ENCODE measurements at places on chromosomes 3 and 15.

GRCh38 chr3:131001071-131001470 lies 25.6 kb downstream of the ASTE1 start:
- no peak overlapping the region for H3K4me3 ChIP-seq
- H3K36me3 ChIP-seq, result peaks cover 75% of the 10 kb centered on the region
- no peak overlapping the region for H3K27ac ChIP-seq
- H3K27me3 ChIP-seq, result no peaks in the 10 kb centered on the region

DNA sequence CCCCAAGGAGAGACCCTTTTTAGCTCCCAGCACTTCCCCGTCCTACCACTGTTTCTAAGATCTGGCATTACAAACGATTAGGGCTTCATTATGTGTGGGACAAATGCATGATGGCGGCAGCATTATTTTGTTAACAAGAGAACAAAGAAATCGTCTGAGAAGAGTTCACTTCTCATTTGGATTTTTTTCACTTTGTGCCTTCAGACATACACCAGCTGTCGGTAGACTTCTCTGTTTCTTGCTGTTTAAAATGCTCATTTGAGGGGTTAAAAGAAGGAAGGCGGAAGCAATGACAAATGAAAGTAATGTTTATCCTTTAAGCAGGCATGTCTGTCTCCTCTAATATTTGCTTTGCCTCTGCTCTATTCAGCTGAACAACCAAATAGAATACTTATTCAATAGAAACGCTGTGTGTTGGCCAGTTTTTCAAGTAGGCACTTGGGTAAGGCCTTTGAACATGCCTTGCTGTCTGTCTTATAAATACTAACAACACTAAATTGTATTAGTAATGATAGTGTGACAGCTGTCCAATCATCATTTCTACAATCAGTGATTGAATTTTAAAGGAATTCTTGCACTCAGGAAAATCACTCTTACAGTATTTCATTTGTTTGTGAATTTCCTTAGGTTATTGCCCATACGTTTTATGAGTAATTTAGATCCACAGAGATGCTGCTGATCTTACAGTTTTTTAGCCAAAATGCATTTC lies 382.4 kb downstream of the IL5RA start:
- no peaks in the 10 kb centered on the region for H3K27me3 ChIP-seq
- DNase-seq, result no peak
- no peaks in the 10 kb centered on the region for H3K4me1 ChIP-seq
- no peak overlapping the region for H3K27ac ChIP-seq
- no peaks in the 10 kb centered on the region for H3K36me3 ChIP-seq

DNA sequence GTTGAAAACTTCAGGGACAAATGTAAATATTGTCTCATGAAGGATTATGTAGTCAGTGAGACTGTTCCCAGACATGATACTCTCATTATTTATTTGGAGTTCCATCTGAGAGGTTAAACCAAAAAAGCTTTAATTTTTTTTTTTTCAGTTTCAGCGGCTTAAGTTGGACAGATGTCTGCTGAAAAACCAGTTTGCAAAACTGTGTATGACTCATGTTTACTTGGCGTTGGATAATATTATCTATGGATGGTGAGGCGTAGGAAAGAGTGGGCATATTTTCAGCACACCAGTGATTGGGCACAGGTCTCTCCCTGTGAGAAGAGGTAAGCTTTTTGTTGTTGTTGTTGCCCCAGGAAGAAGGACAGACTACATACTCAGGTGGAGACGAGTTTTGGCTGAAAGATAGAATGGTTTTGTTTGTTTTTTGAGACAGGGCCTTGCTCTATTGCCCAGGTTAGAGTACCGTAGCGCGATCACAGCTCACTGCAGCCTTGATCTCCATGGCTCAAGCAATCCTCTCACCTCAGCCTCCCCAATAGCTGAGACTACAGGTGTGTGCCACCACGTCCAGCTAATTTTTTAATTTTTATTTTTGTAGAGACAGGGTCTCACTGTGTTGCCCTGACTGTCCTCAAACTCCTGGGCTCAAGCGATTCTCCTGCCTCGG lies 16.4 kb upstream of the ANXA2 start:
- H3K27ac ChIP-seq, result no peak overlapping the region
- no peaks in the 10 kb centered on the region for H3K36me3 ChIP-seq
- no peak for DNase-seq
- H3K27me3 ChIP-seq, result no peaks in the 10 kb centered on the region
- H3K4me1 ChIP-seq, result peaks cover 19% of the 10 kb centered on the region
- no peak overlapping the region for H3K4me3 ChIP-seq

GRCh38 chr15:39589815-39590644 lies 9.2 kb downstream of the THBS1 start:
- no peak overlapping the region for H3K4me3 ChIP-seq
- no peaks in the 10 kb centered on the region for H3K27me3 ChIP-seq
- peaks cover 40% of the 10 kb centered on the region for H3K36me3 ChIP-seq
- H3K4me1 ChIP-seq, result no peaks in the 10 kb centered on the region
- DNase-seq, result no peak

DNA sequence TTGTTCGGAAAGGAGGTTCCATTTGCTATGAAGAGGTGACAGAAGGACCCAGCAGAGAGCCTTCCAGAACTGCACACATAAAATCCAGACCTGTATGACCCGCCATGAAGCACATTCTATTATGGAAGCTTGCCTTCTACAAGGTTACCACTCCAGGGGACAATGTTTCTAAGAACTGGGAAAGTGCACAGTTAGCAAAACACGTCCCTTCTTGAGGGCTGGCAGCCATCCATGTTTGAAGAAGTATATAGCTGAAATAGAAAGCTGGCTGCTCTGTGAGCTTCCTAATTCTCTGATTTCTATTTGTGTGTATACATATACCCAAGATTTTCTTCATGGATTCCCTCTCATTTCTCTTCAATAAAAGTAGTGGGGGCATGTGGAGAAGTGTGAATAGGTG lies 74.6 kb downstream of the CNTN3 start:
- H3K27me3 ChIP-seq, result no peaks in the 10 kb centered on the region
- H3K36me3 ChIP-seq, result no peaks in the 10 kb centered on the region
- H3K27ac ChIP-seq, result no peak overlapping the region
- no peak overlapping the region for H3K4me3 ChIP-seq
- DNase-seq, result no peak
- no peaks in the 10 kb centered on the region for H3K4me1 ChIP-seq

DNA sequence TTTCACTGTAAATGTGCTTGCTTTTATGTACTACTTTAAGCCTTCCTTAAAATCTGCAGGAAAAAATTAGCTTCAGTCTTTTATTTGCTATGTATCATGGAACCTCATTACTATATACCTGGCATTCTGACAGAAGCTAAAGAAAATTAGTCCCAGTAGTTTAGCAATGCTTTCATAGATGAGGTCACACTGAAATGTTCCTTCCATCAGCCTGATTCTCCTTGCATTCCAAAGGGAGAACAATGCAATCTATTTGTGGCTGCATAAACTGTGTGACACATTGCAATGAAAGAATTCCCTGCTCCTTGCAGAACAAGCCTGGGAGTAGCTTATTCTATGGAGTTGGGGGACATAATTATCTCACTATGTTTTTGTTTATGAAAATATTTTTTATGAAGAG lies 691.5 kb upstream of the ARPP21 start:
- H3K4me3 ChIP-seq, result no peak overlapping the region
- H3K27me3 ChIP-seq, result no peaks in the 10 kb centered on the region
- H3K4me1 ChIP-seq, result no peaks in the 10 kb centered on the region
- no peak overlapping the region for H3K27ac ChIP-seq
- no peak for DNase-seq

DNA sequence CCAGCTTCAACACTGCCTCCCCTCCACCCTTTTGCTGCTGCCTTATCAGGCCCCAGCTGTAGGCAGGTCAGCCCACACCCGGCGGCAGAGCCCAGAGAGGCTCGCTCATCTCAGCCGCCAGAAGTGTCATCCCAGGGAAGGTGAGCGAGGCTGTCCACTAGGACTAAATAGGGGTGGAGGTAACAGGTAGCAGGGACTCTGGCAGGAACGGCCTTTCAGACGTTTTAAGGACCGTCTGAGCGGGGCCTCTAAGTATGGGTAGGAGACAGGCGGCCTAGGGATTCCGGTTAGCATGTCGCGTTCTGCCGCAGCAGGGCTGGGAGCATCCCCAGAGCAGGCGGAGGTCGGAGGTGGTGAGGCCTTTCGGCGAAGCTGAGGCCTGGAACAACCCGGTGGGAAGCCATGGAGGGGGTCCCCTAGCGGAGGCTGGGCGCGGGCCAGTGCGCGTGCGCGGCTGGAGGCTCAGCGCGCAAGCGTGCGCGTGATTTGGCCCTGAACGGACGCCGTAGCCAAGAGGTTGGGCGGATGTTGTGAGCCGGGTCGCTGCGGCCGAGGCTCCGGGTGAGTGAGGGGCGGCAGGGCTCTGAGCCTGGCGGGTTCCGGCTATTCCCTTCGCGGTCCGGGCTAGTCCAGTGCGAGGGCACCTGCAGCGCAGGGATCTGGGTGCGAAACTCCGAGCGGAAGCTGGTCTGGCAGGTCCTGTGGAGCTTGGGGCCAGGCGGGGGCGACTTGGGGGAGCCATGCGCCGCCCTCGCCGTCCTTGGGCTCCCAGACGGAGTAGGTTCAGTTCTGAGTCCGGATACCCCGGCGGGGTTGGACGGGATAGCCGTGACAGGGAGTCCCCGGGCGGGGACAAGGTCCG lies at the start of the genes MST1 and RNF123:
TSS of gene MST1 (minus strand) at position 429 of the 862 bp plus-strand sequence. CDS start 783 bp downstream, outside the sequence.
TSS of gene RNF123 (plus strand) at position 512 of the 862 bp plus-strand sequence. CDS start 1,609 bp downstream, outside the sequence.
- DNase-seq, result peak; percentile 88
- peak within 1 kb of the TSS; percentile 21 for H3K27ac ChIP-seq
- peaks cover 29% of the 10 kb centered on the region for H3K4me1 ChIP-seq
- H3K4me3 ChIP-seq, result peak within 1 kb of the TSS; percentile 63
- no peaks in the 10 kb centered on the region for H3K27me3 ChIP-seq

DNA sequence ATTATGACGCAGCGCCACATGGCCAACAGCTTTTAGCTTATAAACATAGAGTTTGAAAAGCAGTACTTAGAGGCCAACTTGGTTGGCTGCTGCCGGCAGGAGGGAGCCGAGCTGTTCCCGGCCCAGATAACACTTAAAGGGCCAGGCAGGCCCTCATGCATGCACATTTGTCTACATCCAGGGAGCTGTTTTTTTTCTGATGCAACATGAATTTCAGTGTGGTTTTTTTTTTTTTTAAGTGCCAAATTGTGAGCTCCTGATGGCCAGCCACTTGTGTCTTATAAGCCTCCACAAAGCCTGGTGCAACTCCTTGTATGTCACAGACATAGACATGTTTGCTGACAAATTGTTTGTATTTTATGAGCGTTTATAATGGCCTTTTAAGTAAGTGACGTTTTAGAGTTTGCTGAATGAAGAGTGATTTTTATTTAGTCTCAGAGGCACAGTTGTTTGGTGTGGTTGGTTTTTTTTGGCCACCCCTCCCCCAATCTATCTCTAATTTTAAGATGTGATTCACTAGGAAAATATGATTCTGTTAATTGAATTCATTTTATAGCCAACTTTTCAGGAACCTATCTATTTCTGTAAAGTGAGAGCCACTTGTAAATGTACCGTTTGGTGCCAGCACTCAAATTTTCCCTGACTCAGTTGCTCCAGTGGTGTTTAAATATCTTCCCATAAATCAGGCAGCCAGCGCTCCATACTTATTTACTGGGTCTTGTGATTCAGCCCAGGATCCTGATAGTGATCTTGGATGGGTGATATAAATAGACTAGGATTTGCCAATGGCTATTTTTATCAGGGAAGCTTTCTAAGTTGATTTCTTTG lies 134.3 kb downstream of the VGLL4 start:
- peaks cover 6% of the 10 kb centered on the region for H3K36me3 ChIP-seq
- no peak overlapping the region for H3K4me3 ChIP-seq
- no peaks in the 10 kb centered on the region for H3K4me1 ChIP-seq
- no peaks in the 10 kb centered on the region for H3K27me3 ChIP-seq
- no peak overlapping the region for H3K27ac ChIP-seq

DNA sequence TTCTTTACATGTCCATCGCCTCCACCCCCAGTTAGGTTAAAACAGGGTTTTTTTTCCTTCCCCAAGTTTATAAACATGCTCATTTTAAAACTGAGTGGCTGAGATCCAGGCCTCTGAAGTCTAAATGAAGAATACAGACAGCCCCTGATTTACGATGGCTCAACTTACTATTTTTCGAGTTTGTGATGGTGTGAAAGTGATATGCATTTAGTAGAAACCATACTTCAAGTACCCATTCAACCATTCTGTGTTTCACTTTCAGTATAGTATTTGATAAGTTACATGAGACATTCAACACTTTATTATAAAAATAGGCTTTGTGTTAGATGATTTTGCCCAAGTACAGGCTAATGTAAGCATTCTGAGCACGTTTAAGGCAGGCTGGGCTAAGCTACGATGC lies 30.5 kb upstream of the GNB5 start:
- H3K4me3 ChIP-seq, result no peak overlapping the region
- no peaks in the 10 kb centered on the region for H3K36me3 ChIP-seq
- H3K4me1 ChIP-seq, result no peaks in the 10 kb centered on the region

DNA sequence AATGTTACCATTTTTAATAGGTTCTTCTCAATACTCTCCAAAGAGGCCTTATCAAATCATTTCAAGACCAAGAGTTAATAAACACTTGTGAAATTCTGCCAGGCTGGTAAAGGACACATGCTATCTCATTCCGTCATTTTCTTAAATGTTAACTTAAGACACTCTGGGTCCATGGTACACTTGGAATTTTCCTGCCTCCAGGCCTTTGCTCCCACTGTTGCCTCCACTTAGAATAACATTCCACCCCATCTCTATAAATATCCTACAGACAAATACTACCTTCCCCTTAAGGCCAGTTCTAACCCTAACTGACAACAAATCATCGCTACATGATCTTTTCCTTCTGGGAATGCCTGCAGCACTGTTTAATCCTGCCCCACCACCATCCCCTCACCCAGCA lies 24.1 kb downstream of the MAGI1 start:
- no peaks in the 10 kb centered on the region for H3K36me3 ChIP-seq
- no peak overlapping the region for H3K4me3 ChIP-seq
- no peaks in the 10 kb centered on the region for H3K27me3 ChIP-seq
- no peak for DNase-seq
- H3K27ac ChIP-seq, result no peak overlapping the region
- no peaks in the 10 kb centered on the region for H3K4me1 ChIP-seq

DNA sequence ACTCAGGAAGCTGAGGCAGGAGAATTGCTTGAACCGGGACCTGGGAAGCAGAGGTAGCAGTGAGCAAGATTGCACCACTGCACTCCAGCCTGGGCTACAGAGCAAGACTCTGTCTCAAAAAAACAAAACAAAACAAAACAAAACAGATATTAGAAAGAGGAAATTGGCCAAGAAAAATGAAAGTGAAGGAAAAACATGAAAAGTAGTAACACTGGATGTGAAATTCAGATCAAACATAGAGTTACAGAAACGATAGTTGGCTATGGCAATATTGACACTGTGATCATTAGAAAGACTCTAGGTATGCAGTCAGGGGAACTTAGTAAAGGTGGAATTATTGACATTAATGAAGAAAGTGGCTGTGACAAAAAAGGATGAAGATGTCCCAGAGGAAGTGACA lies 13.2 kb upstream of the TIPARP start:
- H3K27me3 ChIP-seq, result no peaks in the 10 kb centered on the region
- peaks cover 42% of the 10 kb centered on the region for H3K4me1 ChIP-seq
- H3K36me3 ChIP-seq, result no peaks in the 10 kb centered on the region
- peak overlapping the region; percentile 66 for H3K4me3 ChIP-seq
- peak; percentile 16 for DNase-seq

Data from CD14-positive monocyte (primary cell).